ENCODE measurements at places on chromosomes 3 and 15.

GRCh38 chr15:70509731-70510143 is 253.6 kb downstream of the UACA start:
- no peak for DNase-seq

GRCh38 chr3:73509816-73510215 is 114.9 kb downstream of the PDZRN3 start:
- DNase-seq: no peak

- peak; percentile 89 for DNase-seq
Observed at GRCh38 chr3:128075522-128076482, 23.6 kb downstream of the SEC61A1 start.

DNA sequence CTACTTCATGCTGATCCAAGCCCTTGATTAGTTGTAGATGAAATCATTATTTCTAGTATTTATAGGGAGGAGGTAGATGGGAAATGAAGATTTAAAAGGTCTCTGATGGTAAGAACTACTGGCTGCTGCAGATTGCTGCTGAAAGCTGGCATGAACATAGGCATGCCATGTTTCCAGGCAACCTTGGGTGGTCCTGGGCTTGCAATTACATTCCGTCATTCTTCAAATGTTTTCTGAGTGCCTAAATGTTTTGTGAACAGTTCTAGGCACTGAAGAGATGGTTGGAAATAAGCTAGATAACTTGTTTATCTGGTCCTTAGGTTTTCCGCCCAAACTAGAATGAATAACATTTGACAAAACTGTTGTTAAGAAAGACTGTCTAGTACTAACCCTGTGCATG is 95.8 kb downstream of the KCNAB1 start:
- no peak for DNase-seq

- no peak for DNase-seq
Observed at GRCh38 chr15:90812958-90813265, 55.5 kb upstream of the FURIN start.

- DNase-seq: peak; percentile 95
Observed at GRCh38 chr3:136250059-136250902, at the start of gene PCCB. Gene PCCB, plus strand, starts transcription at chr3:136250340. Its CDS starts 36 bp downstream, at chr3:136250376.

GRCh38 chr3:29099296-29099695 is 181.6 kb upstream of the RBMS3 start:
- no peak for DNase-seq

GRCh38 chr15:55954862-55955605 is 38.4 kb downstream of the NEDD4 start:
- DNase-seq: no peak

- no peak for DNase-seq
Observed at GRCh38 chr3:15052335-15053242, 12.5 kb downstream of the MRPS25 start.

DNA sequence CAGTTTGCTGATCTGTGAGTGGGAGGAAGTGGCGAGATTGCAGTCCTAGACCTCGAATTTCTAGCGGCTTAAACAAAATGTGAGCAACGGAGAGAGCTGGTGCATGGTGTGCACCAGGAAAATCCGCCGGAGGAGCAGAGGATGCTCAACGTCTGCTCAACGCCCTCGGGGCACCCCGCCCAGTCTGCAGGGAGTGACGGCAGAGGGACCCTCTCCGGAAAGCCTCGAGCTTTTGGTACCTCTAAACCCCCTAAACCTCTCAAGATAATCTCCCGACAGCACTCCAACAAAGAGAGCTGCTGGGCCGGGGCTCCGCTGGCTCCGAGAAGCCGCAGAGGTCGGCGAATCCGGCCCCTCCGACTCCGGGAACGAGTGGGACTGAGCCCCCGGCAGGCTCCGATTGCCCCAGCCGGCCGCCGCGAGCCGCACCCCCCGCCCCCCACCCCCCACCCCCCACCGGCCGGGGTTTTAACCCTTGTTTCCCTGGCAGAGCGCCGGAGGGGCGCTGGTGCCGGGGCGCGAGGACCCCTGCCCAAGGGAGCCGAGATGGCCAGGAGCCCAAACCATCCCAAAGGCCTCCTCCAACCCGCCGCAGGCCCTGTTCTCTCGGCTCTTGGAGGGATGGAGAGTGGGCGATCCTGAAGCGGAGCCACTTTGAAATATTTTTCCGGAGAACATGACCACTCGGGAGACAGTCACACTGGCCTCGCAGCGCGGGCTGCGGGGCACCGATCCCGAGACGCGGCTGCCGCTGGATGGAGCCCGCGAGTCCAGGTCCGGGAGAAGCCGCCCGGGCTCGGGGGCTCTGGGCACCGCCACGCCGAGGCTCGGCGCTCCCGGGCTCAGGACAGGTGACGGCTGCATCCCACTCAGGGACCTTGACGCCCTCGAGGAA is 1.5 kb downstream of the MEGF11 start:
- DNase-seq: peak; percentile 60

- DNase-seq: no peak
Observed at GRCh38 chr3:144380849-144381248, 409.2 kb downstream of the DIPK2A start.

DNA sequence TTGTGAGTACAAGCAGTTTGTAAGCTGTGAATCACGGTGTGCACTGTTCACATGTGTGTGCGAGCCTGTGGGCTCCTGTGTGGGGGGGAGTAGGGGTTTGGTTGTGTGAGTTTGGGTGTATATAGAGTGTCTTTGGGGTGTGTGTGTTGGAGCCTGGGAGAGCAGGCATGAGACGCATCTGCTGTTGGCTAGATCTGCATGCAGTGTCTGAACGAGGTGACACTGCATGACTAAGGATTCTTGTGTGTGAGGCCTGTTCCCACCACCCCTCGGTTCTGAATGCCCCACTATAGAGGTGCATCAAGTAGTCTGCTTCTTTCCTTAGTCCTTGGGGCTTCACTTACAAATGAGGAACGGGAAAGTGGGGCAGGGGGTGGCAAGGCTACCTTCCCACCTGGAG is 68.4 kb downstream of the MAGEF1 start:
- no peak for DNase-seq

DNA sequence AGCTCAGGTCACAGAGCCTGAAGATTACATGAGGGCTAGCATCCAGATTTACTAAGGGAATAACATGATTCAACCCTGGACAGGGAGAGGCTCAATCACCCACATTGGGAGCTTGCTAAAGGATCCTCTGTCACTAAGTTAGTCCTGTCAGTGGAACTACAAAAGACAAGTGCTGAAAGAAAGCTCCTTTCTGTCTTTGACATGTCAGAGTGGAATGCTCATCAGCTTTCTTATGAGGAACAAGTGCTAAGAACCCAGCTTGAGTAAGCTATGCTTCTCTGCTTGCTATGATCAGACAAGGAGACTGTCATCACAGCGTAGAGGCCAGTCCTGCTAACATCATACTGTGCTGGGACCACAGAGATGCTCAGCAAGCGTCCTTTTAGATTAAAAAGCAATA is 74.5 kb downstream of the MB21D2 start:
- no peak for DNase-seq

DNA sequence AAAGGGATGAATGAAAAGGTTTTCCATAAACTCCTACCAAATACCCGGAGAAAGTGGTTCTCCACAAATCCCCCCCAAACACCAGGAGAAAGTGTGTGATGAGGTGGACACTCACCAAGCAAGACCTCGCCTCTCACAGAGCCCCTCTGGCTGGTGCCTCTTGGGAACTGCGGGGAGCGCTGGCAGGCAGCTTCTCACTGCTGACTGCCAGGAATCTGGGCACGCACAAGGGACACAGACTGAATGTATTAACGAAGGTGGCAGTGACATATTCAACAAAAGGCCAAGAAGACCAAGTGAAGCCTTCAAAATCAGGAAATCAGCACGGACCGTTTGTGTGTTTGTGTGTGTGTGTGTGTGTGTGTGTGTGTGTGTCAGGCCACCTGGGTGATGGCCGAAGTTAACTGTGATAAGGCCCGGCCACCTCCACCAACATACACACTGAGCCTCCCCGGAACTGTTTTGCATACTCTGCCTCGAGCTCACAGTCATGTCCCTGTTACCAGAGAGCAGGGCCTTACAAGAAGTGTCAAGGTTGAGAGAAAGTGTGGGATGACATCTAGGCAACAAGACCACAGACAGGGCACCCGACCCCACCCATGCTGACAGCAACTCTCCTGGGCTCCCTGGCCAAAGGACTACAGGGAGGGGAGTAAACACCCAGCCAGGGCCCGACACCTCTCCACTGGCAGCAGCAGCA is 18.0 kb downstream of the ATP10A start:
- DNase-seq: no peak

DNA sequence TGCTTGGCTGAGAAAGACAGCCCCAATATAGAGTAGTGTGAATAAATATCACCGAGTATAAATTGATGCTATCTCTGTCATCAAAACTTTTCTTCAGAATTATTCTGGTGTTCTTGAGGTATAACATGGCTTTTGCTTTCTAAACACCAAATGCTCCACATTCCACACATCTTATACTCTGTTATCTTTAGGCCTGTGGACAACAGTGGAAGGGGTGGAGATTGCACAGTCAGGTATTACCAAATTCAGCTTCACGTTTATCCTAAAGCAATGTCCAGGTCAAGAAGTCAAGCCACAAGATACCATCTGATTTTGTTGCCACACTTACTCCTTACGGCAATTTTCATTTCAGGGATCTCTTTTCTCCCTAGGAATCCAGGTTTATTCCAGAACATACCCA is 394.8 kb downstream of the SI start:
- DNase-seq: no peak

- no peak for DNase-seq
Observed at GRCh38 chr3:40780291-40780924, 255.6 kb downstream of the ZNF621 start.

GRCh38 chr3:57917601-57918000 is 90.6 kb upstream of the FLNB start:
- DNase-seq: no peak

- no peak for DNase-seq
Observed at GRCh38 chr3:171967932-171968678, 71.3 kb upstream of the FNDC3B start.

DNA sequence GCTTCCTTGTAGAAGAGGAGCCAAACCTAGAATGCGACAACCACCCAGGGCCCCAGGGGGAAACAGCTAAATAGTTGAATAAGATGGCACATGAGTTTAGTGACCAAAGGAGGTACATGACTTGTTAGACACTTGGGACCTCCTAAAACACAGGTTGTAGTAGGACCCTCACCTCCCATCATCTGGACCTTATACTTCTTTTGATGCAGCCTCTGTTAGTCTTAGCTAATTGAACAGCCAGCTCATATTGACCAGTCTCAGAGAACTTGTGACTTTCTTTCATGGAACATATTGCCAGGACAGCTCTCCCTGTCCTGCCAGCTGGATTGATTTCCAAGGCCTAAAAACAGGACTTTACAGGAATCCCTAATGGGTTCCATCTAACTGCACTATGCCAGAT is 45.0 kb downstream of the SPSB4 start:
- no peak for DNase-seq

- DNase-seq: peak; percentile 60
Observed at GRCh38 chr3:151146071-151146730, 56.8 kb downstream of the GPR171 start.

DNA sequence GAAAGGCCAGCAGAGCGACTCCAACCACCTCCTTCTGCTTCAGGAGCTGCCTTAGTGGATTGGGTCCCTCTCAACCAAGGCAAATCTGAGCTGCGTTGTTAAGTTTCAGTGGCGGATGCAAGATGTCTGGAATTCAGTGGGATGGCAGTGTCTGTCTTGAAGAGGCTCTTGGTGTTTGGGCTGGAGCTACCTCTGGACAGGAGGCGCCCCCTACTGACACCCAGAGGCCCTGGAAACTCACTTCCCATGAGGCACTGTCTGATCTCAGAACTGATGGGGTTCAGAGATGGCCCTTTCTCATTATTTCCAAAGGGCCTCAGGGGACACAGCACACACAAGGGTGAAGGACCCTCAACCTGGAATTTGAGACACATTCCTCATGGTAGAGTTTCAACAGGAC is 6.0 kb upstream of the SLC28A1 start:
- peak; percentile 70 for DNase-seq

- DNase-seq: no peak
Observed at GRCh38 chr15:95770196-95770595, 560.3 kb upstream of the NR2F2 start.

DNA sequence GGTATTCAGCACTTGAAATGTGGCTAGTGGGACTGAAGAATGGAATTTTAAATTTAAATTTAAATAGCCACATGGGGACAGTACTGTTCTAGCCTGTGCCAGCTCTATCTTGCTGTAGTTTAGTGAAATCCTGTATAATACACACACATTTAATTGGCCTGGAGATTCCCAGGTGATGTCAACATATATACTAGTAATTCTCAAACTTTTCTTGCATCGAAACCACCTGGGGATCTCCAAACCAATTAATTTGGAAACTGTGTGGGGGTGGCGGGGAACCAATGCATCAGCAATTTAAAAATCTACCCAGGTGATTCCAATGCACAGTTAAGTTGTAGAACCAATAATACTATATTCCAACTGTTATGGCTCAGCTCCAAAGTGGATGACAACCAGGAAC is 228.9 kb upstream of the MRPL3 start:
- DNase-seq: no peak

GRCh38 chr3:69540706-69541581 is 155.1 kb upstream of the FRMD4B start:
- DNase-seq: no peak

GRCh38 chr3:155670335-155670734 is 74.5 kb downstream of the PLCH1 start:
- no peak for DNase-seq

- no peak for DNase-seq
Observed at GRCh38 chr15:26294059-26294689, 431.0 kb upstream of the ATP10A start.

DNA sequence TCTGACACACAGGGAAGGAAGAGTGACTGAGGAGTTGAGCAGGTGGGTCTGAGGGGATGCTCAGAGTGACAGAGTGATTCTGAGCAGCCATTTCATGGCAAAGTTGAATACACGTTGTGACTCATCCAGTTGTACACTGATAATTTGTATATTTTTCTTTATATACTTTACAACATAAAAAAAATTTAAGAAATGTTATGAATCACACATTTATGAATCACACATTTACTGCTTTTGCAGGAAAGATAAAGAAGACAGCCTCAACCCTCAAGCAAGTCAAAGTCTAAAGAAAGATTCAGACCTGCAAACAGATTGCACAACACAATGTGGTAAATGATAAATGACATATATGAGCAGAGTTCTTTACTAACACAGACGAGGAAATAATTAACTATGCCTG is 21.0 kb upstream of the CHMP2B start:
- DNase-seq: no peak

- DNase-seq: no peak
Observed at GRCh38 chr15:73015493-73015892, 36.8 kb upstream of the NEO1 start.

GRCh38 chr3:55521064-55521737 is 34.1 kb upstream of the WNT5A start:
- DNase-seq: no peak

DNA sequence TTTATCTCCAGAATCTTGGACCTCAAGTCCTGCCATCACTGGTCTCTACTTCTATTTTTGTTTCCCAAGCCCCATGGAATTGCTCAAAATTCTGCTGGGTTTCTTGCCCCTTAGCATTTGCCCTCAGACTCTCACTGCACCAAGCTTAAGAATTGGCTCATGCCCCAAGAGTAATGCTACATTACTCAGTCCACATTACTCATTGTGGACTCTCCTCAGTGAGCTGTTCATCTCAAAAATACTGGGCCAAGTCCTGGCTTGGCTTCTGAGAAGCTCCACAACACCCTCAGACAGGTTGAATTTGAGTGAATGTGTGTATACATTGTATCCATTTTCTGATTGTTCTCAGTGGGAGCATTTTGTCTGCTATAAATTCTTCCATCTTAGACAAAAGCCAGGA is 364.4 kb upstream of the ARHGEF26 start:
- DNase-seq: no peak

All from CD4-positive, alpha-beta T cell treated with Interleukin-6 for 4 hours (primary cell).